ENCODE measurements at places on chromosomes 5 and 9.

DNA sequence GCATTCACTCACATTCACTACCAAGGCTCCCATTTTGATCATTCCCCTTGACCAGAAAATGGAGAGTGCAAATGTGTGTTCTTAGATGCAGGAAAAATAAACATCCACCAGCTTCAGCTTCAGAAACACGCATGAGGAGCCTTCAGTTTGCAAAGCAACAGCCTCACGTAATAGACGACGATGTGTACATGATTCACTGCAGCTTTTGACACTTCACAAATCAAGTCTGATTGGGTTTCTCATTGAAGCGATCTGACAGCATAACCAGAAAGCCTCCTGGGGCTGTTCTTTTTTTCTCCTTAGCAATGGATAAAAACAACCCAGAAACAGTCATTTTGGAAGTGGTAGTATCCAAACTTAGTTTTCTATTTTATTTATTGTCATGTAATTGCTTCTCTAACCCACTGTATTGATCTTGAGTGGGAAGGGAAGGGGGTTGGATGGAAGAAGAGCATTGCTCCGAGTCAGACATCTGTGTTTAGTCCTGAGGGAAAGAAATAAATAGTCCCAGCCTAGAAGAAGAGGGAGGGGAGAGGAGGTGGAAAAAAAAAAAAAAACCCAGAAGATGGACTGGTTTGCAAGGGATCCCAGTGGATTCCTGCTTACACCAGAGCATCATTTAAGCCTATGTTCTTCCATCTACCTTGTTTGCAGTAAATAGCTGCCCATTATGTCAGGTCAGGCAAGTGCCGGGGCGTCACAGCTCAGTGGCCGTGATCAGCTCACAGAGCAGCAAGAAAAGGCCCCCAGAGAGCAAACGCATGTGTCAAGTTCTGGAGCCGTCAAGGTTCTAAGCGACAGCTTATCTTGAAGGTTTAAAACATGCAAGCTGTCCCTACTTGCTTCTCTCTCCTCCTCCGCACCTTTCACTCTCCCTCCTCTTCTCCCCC is 190.2 kb upstream of the SNX2 start:
- peak; percentile 12 for DNase-seq

- DNase-seq, result no peak
Measured at GRCh38 chr5:132987531-132988408, 24.3 kb upstream of the AFF4 start.

DNA sequence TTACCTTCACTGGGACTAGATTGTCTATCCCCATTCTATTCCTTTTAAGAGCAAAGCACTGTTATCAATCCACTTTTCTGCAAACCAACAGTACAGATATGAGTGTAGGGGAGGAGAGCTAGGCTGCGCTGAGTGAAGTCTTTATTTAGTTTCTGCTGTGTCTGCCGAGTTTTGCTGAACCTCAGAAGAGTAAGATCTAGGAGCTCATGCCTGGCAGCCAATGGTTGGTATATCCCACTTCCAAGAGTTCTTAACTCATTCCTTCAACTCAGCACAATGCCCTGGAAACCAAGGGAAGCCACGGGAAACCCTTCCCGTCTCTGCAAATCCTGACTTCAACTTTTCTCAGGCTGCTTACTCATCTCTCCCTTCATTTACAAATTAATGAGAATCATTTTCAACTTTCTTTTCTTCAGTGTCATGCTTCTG is 58.0 kb upstream of the JAK2 start:
- no peak for DNase-seq

DNA sequence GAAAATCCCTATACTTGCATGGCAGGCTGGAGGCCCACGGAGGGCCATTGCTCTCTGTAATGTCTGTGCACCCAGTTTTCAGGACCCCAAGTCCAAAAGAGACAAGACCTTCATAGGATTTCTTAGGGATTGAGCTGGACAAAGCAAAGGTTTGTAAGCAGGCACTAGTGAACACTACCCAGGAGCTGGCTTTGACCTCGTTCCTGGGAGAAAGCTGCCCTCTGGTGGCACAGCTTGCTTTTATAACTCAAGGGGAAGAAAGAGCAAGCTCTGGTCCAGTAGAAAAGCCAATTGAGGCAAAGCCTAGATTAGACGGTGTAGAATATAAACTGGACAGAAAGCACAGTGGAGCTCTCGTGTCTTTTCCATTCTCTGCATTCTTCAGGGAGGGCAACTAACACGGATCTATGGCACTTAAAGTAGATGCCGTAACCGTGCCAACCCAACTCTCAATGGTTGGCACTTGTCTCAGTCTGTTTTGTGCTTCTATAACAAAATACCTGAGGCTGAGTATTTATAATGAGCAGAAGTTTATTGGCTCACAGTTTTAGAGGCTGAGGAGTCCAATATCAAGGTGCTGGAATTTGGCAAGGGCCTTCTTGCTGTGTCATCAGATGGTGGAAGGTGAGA is 7.9 kb downstream of the GABRP start:
- DNase-seq, result peak; percentile 60

DNA sequence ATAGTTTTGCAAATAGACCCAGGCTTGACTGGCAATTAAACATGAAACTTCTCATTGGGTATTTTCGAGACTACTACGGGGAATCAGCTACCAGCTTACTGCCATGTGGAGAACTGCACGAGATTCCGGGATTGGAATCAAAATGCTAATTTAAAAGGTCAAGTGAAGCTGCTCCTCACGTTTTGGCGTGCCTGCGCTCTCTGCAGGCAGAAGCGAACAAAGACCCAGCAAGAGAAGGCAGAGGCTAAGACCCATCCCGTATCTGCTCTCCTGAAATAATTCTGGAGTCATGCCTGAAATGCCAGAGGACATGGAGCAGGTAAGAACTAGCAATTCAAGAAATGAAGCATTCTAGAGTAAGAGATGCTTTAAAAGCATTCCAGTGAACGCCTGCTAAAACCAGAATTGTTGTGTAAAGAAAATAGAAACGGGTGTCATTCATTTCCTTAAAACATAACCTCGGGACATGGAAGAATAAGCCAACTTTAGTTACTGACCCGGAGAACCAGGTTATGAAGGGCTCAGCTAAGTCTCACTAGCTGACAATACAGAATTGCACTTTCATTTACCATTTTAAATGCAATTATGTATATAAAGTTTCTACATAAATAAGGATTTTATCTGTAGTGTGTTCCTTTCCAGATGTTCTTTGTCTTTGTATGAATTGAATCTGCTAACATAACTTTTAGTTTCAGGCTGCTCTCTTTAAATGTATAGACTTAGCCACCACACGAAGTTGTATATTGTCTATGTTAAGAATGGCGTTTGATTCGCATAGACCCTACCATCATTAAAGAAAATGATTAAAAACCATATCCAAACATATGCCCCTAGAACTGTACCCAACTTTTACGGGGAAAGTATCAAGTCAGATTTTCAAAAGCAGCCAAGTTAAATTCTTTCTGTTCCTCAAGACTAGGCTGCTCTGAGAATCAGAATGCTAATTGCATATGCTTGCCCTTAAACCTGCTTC is 2.0 kb upstream of the MAT2B start:
- peak; percentile 42 for DNase-seq

GRCh38 chr5:11822598-11822997 is 81.6 kb downstream of the CTNND2 start:
- DNase-seq, result no peak

- no peak for DNase-seq
Measured at GRCh38 chr5:181054871-181055459, 14.9 kb downstream of the BTNL9 start.

GRCh38 chr9:123346026-123346425 is 10.0 kb upstream of the CRB2 start:
- DNase-seq, result peak; percentile 19

DNA sequence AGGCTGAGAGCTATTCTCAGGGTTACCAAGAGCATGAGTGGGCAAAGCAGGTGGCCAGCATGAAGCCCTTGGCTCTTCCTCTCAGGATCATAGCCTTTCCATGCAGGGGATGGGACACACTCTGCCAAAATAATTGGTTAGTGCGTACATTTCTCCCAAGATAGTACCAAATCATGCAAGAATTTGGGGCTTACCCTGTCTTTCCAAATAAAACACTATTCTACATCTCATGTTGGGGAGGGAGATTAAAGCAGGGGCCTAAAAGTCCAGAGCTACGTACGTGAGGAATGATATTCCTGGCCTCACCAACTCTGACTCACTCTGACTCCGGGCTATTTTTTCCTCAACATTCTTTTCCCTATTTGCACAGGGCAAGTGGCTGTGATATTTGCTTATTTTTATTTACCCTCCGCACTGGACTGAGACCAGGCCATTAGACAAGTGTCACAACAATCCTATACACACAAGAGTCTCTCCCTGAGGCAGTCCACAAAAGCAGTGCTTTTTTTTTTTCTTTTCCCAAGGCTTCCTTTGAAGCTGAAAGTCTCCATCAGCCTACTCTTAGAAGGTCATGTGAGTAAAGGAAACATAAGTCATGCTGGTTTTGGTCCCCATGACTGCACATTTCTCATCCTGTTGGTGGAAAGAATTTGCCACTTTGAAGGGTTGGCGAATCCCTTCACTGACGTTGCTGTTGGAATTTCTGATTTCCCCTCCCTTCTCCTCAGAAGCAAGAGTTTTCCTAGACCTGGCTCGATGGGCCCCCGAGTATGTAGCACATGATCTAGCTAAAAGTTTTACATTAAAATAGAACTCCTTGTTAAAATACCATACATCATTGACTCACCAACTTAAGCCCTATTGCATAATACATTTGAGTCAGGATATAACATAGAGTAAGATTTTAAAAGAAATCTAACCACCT is 40.0 kb downstream of the TMEM252 start:
- no peak for DNase-seq

GRCh38 chr9:109904666-109905065 is 124.7 kb downstream of the PALM2AKAP2 start:
- DNase-seq, result no peak

DNA sequence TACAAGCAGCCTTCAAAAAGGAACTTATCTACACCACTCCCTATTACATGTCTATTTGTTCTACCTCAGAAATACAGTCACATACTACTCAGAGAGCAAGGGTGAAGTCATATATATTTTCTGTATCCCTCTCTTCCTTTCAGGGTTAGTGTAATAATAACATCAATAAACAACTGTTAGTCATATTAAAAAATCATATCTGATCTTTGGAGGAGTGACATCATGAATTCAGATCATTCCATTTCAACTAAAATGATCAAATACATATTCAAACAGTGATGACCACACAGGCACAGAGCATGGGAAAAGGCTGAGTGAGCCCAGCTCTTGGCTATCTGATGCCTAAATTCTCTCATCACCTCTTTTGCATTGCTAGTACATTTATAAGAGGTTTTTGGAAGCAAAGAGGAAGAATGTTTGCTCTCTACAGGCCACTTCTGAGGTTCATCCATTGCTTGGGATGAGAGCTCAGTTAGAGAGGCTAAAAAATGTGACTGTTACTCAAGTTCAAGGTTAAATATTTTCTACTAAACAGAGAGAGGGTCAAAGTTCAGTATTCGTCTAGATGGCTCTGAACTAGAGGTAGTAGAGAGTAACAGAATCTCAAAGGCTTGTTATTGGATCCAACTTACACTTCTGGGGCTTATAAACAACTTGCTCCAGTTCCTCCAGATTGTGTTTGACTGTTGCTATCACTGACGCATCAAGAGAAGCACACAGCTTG is 39.0 kb downstream of the RIGI start:
- DNase-seq, result no peak

GRCh38 chr5:44809215-44809955 is 638 bp downstream of the MRPS30 start:
- DNase-seq, result peak; percentile 61

DNA sequence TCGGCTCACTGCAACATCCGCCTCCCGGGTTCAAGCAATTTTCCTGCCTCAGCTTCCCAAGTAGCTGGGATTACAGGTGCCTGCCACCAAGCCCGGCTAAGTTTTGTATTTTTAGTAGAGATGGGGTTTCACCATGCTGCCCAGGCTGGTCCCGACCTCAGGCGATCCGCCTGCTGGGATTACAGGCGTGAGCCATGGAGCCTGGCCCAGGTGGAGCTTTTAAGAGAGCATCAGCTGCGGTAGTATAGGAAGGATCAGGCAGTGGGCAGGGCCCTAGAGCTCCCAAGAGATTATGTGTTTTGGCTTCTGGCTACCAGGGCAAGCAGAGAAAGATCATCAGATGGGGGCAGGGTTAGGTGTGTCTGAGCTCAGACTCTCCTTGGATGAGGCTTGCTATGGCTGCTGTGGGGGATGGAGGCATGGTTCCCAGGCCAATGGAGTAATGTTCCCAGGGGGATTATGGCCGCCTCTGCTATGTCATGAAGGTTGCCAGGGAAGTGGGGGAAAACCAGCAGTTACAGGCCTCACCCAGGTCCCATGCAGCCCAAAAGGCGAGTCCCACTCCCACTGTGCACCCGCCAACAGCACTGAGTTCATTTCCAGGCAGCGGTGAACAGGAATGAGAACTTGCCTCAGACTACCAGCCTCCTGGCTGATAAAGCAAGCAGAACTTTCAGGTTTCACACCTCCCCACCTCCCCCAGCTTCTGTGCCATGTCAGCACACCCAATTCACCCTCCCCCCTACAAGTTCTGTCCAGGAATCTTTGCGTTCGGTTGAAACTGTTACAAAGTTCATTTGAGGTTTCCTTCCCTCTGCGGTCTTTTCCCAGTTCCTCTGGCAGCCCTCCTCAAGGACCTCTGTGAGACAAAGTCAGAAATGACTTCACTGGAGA is 507.6 kb downstream of the SPATA31D1 start:
- DNase-seq, result no peak

DNA sequence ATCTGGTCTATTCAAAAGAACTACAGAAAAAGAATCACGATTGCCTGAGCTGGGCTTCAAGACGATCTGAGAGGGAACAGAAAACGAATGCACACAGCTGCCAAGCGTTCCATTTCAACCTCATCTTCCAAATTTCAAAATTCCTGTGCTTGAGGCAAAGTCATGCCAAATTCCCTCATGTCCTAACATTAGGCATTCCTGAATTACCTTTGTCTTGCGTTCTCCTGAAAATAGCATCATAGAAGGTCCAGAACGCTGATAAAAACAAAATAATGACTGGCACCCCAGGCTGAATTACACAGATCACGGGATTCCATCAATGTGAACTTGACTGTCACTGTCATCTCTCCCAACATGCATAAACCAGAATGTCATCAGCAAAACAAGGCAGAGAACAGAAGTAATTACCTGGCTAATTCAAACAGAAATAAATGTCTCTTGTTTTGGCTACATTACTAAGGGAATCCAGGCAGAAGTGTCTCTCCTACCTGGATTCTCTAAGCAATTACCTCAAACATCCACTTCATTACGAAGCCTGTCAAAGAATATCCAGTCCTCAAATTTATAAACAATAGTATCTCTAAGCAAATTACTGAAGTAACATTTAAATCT is 12.0 kb upstream of the CDH6 start:
- DNase-seq, result no peak

- peak; percentile 13 for DNase-seq
Measured at GRCh38 chr5:77518304-77518703, 26.2 kb upstream of the WDR41 start.

DNA sequence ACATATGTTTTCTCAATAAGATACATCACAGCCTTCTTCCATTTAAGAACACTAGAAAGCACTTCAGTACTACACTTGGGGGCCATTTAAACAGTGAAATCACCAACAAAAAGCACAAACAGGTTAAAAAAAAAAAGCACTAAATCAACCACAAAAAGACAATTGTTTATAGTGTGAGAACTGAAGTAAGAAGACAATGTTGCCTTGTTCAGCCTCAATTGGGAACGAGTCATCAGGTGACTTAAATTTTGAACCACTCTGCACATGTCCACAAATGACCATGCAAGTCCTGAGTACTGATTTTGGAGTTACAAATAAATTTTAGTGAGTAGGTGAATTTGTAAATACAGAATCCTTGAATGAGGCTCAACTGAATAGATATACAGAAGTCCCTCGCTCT is 37.2 kb upstream of the HNRNPA0 start:
- no peak for DNase-seq

Data from NCI-H146 (cell line).